ENCODE measurements at places on chromosomes 13 and 19. TPM values are rescaled to one million over a fixed set of nuclear protein-coding genes. Genes with fewer than 3 reads are reported as not detected.

DNA sequence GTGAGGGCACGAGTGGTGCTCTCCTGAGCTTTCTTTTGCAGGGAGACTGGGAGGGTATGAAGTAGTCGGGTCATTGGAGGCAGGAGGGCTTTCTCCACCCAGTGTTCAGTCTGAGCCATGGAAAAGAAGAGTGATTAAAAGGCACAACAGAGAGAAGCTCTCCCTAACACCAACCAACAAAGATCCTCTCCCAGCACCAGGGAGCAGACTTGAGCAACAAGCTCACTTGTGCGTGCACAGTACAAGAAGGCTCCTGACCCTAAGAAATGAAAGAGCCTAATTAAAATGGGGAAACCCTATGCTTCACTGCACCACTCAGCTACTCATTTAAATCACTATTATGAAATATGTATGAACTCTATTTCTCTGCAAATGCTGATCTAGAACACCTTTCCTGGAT lies 276.3 kb upstream of the SOX21 start:
- no peaks in the 10 kb centered on the region for H3K4me1 ChIP-seq
- DNase-seq, result no peak
- no peaks in the 10 kb centered on the region for H3K36me3 ChIP-seq
- no peak overlapping the region for H3K27ac ChIP-seq
- peaks cover 3% of the 10 kb centered on the region for H3K27me3 ChIP-seq

DNA sequence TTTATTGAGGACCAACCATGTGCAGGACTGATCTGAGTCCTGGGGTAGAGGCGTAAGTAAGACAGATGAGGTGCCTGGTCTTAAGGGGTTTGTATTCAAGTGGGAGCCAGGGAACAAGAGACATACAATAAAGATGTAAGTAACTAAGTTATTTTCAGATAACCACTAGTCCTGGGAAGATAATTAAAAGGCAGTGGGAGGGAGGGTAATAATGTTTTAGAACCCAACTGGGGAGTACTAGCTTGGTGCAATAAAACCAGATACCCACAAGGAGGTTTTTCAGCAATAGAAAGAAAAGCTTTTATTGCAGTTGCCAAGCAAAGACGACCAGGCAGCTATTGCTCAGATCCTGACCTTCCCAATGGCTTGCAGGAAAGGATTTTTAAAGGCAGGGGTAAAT lies 893.7 kb downstream of the UQCRFS1 start:
- no peaks in the 10 kb centered on the region for H3K4me1 ChIP-seq
- H3K27me3 ChIP-seq, result no peaks in the 10 kb centered on the region
- no peak overlapping the region for H3K4me3 ChIP-seq
- no peaks in the 10 kb centered on the region for H3K36me3 ChIP-seq

DNA sequence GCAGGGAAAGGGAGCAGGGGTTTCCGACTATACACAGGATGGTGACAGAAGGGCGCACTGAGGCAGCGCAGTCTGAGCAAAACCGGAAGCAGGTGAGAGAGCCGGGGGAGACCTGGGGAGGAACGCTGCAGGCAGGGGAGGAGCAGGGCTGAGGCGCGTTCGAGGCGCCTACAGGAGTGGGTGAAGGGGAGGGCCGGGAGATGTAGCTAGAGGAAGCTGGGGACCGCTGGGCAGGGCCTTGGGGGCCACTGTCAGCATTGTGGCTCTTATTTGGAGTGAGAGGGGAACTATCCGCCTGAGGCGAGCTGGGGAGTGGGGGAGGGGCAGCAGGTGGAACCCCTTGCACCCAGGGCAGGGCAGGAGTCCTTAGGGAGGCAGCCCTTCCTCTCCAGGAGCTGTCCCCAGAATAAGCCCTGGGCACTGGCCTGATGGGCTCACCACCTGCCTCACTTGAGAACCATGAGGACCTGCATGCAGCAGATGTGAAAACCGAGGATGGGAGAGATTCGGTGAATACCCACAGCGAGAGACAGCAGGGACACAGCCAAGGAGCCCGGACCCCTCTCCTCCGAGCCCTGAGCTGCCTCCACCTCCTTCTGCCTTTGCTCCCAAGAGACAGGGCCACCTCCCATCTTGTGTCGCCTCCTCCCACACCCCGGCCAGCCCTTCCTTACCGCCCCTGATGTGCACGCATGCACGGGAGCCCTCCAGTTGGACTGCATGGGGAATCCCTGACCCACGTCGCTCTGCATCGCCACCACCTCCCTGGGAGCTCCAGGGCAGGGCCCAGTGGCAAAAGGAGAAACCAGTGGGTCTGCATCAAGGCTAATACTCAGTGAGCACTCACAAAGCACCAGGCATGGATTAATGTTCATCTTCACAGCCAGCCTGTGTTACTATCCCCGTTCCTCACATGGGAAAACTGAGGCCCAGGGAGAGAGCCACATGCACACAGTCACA lies 10.3 kb downstream of the AKT2 start:
- H3K36me3 ChIP-seq, result no peaks in the 10 kb centered on the region
- DNase-seq, result no peak
- H3K4me3 ChIP-seq, result no peak overlapping the region

DNA sequence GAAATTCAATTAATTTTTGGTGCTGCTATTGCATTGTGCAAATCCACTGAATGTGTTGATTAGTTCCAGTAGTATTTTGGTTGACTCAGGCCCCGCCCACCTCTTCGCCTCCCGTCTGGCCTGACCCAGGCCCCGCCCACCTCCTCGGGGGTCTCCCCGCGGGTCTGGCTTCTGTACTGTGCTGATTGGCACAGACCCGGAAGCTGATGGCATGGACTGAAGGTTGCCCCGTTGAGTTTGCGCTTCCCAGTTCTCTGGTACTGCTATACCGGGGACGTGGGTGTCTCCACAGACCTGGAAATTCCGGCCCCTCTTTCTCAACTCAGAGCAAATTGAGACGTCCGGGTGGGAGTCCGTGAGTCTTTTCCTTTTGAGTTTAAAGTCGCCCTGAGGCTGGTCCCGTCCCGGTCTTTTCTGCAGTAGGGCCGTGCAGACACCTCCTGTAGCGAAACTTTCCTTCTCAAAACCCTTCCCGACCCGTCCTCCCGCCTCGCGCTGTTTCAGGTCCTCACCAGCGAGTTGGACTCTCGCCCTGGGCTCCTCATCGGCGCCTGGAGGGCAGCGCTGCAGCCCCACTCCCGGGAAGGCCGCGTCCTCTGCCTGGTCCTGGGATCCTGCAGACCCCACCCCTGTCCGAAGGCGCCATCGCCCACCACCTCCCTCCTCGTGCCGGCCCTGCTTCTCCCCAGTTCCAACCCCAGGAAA lies 14.8 kb downstream of the ZNF701 start:
- H3K27me3 ChIP-seq, result no peaks in the 10 kb centered on the region
- DNase-seq, result no peak

DNA sequence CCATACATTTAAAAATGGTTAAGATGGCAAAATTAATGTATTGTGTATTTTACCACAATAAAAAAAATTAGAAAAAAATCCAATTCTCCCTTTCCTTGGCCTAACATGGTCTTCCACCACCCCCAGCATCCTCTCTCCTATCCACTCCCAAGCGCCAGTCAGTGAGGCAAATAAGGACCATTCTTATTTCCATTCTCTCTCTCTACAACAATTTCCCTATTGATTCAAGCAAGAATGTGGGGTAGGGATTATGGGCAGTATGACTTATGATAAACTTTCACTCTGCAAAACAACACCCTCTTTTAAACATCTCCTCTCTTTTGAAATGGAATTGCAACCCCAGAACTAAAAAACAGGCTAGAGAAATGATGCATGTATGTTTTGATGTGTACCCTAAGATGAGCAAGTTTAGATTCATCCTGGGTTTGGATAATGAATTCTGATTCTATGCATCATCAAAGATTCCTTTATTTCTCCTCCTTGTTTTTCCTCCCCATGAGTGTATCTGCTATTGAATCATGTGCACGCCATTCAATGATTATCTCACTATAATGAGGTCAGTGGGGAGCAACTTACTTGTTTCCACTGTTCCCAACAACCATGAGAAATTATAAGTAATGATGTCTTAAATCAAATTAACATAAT lies 3.5 kb downstream of the STARD13 start:
- no peaks in the 10 kb centered on the region for H3K36me3 ChIP-seq
- DNase-seq, result no peak
- H3K27ac ChIP-seq, result peak overlapping the region; percentile 54
- H3K27me3 ChIP-seq, result no peaks in the 10 kb centered on the region
- H3K4me1 ChIP-seq, result peaks cover 78% of the 10 kb centered on the region

DNA sequence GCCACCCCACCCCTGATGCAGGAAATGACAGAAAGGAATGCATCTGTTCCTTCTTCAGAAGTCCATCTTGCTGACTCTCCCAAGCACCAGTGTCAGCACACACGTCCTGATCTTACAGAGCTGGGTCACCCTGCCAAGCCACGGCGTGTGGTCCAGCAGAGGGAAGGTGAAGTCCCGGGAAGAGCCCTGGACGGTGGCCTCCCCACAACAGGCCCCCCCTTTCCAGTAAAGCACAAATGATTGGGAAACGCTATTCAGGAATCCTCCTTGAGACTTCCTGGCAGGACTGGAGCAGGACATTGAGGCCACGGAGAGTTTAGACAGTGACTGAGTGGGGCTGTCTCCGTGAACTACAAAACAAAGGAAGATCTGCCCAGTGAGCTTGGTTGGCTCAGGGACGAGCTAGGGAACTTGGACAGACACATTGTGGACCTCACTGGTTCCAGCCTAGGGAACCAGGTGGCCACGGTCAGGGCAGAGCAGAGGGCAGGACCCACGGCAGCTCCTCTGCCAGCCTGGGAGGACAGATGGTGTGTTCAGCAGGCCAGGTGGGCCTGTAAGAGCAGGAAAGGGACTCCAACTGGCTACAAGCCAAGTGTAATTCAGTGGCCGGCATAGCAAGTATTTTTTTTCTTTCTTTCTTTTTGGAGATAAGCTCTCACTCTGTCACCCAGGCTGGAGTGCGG lies 41.7 kb downstream of the ELL start:
- no peak for DNase-seq
- H3K27ac ChIP-seq, result peak overlapping the region; percentile 80
- no peaks in the 10 kb centered on the region for H3K27me3 ChIP-seq

GRCh38 chr13:98327371-98328270 lies 150.6 kb upstream of the RNF113B start:
- no peak for DNase-seq
- H3K36me3 ChIP-seq, result no peaks in the 10 kb centered on the region

DNA sequence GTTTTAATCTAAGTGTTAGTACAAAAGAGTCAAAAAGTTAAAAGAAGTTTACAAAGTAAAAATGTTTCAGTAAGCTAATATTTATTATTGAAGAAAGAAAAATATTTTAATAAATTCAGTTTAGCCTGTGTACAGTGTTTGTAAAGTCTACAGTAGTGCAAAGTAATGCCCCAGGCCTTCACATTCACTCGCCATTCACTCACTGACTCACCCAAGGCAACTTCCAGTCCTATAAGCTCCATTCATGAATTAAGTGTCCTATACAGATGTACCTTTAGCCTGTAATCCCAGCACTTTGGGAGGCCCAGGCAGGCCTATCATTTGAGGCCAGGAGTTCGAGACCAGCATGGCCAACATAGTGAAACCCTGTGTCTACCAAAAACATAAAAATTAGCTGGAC lies 24.1 kb upstream of the AKAP11 start:
- H3K36me3 ChIP-seq, result no peaks in the 10 kb centered on the region
- H3K4me1 ChIP-seq, result no peaks in the 10 kb centered on the region
- no peak overlapping the region for H3K27ac ChIP-seq
- no peak for DNase-seq

DNA sequence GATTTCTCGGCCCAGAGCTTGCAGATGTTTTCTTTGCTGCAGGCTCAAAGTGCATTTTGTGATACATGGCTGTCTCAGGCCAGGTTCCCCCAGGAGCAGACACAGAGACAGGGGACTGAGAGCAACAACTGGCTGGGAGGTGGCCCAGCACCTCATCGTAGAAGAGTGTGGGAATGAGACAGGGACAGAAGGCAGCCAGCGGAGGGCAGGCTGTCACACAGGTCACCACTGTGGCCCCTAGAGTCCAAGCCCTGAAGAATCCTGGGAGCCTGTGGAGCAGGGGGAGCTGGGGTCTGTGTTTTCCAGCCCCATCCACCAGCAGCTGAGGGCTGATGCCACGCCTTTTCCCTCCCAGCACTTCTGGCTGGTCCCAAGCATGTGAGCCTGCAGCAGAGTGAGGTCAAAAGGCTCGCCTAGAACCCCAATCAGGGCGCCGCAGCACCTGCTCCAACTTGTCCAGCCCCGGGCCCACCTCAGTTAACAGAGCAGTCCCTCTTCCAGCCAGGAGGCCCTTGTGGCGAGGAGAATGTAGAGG lies 723.8 kb downstream of the UQCRFS1 start:
- H3K27ac ChIP-seq, result no peak overlapping the region
- no peaks in the 10 kb centered on the region for H3K27me3 ChIP-seq
- DNase-seq, result no peak
- no peaks in the 10 kb centered on the region for H3K36me3 ChIP-seq
- no peak overlapping the region for H3K4me3 ChIP-seq
- peaks cover 9% of the 10 kb centered on the region for H3K4me1 ChIP-seq

The ZNF729 gene
- not detected for total RNA-seq
